ENCODE measurements at places on chromosomes 3 and 15.

DNA sequence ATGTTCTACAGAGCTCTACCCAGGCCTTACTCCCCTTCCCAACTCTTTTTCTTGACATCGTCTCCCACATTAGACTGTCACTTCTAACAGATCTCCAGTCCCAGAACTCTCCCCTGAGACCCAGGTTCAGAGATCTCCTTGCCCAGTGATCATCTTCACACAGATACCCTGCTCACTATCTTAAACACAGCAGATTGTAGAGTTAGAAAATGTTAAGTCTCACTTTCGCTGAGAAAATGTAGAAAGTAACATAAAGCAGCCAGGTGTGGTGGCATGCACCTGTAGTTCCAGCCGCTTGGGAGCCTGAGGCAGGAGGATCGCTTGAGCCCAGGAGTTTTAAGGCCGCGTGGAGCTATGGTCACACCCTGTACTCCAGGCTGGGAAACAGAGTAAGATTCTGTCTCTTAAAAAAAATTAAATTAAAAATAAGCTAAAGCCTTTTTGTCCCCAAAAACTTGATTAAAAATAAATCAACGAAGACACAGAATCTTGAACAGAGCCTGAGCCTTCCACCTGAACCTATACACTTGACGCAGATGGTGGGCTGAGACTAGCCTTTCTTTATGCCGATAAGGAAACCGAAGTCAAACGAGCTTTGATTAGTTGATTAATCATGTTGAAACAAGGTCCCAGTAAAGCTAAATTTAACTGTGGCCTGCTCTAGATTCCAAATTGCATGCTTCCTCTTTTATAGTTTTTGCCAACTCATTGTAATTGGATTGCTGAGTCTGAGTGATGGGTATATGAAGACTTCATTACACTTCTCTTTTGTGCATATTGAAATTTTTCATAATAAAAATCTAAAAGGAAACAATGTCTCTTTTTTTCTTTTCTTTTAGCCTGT lies 31.3 kb upstream of the BLM start:
- DNase-seq = no peak

DNA sequence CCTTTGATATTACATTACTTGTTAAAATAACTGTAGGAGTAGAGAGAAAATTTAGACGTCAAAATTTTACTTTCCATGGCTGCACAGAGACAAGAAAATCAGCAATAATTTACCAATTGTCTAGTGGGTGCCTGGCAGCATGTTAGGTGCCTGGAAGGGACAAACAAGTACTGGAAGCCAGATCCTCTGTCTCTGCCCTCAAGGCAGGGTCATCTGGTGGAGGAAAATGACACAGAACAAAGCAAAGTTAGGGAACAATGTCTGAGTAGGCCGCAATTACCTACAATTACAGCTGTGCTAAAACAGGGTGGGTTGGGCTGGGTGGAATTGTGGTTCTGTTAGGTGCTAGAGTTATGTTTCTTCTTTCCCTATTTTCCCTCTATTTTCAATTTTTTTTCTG lies 7.4 kb downstream of the CCDC174 start:
- DNase-seq = no peak

- no peak for DNase-seq
Observed at GRCh38 chr15:83206526-83207008, 1.1 kb downstream of the HDGFL3 start.

DNA sequence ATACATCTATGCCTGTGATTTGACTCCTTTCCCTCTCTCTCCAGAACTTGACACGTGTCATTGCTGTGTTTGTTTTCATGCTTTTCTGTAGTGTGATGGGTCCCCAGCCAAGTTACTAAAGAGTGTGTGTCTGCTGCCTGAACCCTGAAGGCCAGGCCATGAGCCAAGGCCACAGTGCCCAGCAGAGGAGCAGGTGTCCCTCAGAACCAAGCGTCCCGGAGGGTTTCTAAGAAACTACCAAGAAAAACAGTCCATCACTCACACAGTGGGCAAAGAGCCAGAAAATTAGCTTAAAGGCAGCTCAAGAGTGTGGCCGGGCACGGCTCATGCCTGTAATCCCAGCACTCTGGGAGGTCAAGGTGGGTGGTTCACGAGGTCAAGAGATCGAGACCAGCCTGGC lies 35.2 kb downstream of the FBXO45 start:
- no peak for DNase-seq

DNA sequence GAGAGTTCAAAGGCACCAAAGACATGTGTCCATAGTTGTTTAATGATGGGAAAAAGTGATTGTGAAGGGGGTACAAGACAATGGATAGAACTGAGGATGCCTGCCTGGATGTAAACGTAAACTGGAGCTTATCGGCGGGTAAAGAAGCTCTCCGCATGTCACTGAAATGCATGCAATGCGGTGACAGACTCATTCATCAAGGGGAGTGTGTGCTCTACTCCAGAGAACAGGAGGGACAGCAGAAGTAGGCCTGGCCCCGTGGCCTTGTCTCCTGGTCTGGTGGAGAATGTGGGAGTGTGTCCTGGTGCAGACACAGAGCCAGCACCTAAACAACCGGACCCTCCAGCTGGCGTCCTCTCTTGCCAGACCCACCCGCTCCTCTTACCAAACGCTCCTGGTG lies 50.6 kb downstream of the TRPM1 start:
- no peak for DNase-seq

- no peak for DNase-seq
Observed at GRCh38 chr3:6172871-6173642, 687.9 kb upstream of the GRM7 start.

GRCh38 chr3:32862247-32862935 lies 44.6 kb downstream of the TRIM71 start:
- DNase-seq = no peak

GRCh38 chr15:98952381-98952803 lies 55.2 kb downstream of the PGPEP1L start:
- no peak for DNase-seq

DNA sequence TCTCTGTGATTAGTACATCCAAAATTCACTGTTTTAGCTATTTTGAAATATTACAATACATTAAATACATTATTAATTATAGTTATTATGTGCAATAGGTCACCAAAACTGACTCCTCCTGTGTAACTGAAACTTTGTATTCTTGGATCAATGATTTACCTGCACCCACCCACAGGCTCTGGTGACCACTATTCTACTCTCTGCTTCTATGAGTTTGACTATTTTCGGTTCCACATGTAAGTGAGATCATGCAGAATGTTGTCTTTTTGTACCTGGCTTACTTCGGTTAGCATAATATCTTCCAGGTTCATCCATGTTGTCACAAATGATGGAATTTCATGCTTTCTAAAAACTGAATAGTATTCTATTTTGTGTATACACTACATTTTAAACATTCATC lies 43.8 kb downstream of the SLC2A2 start:
- no peak for DNase-seq

DNA sequence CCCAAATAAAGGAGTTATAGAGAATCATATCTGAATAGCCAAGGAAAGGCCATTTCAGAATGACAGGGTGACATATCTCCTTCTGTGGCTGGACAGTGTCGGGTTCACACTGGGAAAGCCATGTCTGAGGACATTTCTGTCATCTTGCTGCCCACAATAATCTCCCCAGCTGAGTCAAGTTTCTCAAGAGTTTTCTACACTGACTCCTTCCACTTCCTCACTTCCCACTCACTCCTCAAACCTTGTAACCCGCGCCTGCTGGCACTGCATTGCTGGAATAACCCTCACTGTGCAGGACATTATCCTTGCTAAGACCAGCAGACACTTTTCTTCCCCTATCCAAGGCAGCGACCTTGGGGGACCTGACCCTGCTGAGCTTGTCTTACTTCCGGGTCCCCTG lies 5.3 kb upstream of the INSYN1 start:
- no peak for DNase-seq

DNA sequence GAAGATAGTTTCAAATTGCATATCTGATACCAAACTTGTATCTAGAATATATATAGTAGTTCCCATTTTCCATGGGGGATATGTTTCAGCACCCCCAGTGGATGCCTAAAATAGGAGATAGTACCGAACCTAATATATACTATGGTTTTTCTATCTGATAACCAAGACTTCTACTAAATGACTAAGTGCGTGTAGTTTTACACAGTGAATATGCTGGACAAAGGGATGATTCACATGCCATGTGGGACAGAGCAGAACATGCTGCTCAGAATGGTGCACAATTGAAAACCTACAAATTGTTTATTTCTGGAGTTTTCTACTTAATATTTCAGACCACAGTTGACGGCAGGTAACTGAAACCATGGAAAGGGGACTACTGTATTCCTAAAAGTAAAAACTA lies 73.4 kb upstream of the TP63 start:
- DNase-seq = no peak

GRCh38 chr3:23159929-23160328 lies 43.2 kb upstream of the UBE2E2 start:
- DNase-seq = no peak

GRCh38 chr3:144324076-144324475 lies 352.5 kb downstream of the DIPK2A start:
- no peak for DNase-seq

DNA sequence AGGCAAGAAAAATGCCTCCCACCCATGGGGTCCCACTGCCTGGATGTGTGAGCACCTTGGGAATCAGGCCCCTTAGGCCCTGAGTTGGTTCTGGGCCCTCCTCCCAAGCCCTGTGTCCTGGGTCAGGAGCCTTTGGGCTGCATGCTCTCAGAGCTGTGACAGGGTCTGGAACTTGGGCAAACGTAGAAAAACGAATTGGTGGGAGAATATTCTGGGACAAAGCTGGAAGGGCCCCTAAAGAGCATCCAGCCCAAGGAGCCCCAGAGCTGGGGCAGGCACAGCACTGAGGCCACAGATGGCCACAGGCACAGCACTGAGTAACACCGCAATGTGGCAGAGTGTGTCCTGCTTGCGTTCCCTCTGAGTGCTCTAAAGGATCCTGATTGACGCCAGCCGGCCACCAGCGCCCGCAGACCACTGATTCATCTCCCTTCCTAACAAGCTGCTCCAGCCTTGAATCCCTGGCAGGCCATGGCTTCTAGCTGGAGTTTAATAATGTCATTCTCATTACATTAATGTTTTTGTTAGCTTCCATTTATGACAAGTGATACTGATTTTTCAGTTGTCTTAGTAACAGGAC lies 18.6 kb upstream of the SEC13 start:
- no peak for DNase-seq

DNA sequence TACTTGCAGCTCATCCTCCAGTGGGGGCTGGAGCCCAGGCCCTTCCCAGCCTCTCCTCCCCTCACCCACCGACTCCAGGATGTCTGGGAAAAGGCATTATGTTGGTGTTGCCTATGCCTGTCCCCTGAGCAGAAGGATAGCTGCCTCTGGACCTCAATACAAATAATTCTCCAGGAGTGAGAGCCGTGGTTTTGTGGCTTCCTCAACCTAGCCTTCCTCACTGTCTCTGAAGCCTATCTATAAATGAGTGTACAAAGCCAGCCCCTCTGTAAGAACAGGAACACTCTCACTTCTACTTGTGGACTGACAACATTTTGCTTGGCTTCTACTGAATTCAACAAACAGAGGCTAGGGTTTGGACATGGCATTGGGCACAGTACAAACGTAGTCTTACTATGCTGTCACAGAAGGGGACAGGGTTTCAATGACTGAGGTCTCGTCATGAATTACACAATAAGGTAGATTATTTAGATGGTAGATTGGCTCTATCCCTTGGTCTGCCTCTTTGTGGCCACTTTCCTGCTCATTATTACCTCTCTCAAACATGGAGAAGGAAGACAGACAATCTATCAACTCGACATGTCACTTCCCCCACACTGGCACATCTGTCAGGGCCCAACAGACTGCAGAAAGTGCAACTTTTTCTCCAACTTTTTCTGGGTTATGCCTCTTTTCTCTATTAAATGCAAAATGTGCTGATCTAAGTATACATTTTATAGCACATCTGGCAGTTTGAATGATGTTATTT lies 82.8 kb upstream of the MEX3B start:
- DNase-seq = no peak

- no peak for DNase-seq
Observed at GRCh38 chr3:145032791-145033190, 1061.2 kb downstream of the DIPK2A start.

DNA sequence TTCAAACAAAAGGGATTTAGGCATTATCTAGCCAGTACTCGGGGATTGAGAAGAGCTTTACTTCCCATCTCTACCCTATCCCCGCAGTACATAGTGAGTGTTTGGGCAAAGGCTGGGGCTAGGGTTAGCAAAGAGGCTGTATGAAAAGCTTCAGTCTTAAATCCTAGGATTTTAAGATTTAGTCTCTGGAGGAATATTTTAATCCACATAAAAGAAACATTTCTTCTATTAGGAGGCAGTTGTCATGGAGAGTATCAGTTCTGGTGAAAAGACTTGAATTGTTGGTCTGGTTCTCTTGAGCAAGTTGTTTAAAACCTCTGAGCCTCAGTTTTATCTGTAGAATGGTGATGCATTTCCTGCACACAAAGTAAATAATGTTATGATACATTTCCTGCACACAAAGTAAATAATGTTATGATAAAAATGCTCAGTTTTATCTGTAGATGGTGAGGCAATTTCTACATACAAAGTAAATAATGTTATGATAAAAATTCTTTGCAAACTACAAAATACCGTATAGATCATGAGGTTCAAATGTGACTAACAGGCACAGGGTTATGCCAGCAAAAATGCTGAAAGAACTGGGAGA lies 53.9 kb upstream of the ZBED2 start:
- DNase-seq = no peak

GRCh38 chr3:71302604-71303003 lies 280.9 kb downstream of the FOXP1 start:
- DNase-seq = no peak
